ENCODE measurements at places on chromosomes 6 and 20. TPM values are rescaled to one million over a fixed set of nuclear protein-coding genes. Genes with fewer than 3 reads are reported as not detected.

BCAS4 gene
- 4.6 TPM for total RNA-seq

HBS1L gene
- 154 TPM for total RNA-seq

MEI4 gene
- not detected for total RNA-seq

KPNA5 gene
- 7.2 TPM for total RNA-seq

SLC22A1 gene
- not detected for total RNA-seq

TCF21 gene
- total RNA-seq = not detected

GLP1R gene
- total RNA-seq = not detected

CTCFL gene
- total RNA-seq = not detected
